8988T (cell line): ENCODE measurements at places on chromosomes 4 and X.

DNA sequence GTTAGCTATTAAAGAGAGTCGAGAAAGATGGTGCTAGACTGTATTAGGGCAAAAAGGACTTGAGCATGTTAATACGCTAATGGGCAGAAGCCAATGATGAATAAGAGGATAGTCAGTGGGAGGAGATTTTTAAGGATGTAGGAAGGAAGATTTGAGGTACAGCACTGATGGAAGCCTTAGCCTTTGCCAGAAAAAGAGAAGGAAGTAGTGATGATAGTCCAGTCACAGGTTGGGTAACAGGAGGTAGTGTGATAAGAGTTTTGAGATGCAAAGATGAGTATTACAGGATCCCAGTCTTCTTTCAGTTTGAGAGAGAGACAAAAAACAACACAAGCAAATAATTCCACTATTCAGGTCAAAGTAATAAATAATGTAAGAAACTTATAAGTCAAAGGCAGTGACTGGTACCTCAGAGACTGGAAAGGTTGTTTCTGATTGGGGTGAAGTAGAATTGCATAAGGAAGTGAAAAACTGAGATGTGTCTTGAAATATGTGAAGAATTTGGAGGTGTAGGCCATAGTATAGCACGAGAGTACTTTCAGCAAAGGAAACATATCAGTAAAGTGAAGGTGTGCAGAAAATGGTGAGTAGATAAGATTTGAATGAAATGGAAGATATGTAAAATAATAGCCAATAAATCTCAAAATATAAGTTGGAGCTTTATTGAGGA is 22.1 kb upstream of the NDNF start:
- DNase-seq, result no peak

DNA sequence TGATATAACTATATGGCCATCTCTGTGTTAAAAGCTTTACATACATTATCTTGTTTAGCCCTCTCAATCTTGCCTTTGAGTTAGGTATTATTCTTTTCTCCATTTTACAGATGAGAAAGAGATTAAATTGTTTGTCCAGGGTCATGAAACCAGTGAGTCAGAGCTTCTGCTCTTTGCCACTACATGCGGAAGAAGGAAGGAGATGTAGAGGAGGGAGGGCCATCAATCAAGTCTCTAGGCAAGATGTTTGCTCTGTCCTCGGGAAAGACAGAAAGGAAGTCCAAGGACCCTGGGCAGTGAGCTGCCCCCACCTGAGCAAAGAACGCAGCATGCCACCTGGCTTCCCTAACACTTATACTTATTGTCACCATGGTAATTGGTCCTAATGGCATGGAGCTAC is 133.7 kb upstream of the IL1RAPL2 start:
- no peak for DNase-seq

DNA sequence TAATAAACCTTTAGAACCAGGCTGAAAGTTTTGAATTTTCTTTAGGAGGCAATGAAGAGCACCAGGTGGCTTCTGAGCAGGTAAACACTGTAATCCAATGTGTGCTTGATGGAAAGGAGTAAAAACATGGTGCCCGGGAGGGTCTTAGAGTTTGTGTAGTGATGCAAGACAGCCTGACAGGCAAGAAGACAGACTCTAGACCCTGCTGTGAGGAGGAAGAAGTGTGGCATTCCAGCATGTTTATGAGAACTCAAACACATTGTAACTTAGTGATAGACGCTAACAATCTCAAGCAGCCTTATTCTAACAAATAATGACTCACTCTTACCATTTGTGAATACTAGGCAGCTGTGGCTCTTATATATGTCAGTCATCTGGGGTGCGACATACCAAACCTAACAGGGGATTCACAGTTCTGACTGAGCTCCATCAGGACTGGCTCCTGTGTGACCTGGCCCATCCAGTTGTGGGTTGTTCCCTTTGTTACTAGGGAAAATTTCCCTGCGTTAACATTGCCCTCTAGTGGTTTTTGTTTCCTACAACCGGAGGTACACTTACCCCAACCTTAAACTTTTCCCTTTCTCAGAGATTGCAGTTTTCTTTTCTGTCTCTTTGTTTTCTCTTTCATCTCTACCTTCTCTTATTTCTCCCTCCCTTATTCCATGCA is 53.8 kb downstream of the VSIG4 start:
- no peak for DNase-seq

- DNase-seq, result no peak
Measured at GRCh38 chr4:175129797-175130196, 211.6 kb downstream of the ADAM29 start.

DNA sequence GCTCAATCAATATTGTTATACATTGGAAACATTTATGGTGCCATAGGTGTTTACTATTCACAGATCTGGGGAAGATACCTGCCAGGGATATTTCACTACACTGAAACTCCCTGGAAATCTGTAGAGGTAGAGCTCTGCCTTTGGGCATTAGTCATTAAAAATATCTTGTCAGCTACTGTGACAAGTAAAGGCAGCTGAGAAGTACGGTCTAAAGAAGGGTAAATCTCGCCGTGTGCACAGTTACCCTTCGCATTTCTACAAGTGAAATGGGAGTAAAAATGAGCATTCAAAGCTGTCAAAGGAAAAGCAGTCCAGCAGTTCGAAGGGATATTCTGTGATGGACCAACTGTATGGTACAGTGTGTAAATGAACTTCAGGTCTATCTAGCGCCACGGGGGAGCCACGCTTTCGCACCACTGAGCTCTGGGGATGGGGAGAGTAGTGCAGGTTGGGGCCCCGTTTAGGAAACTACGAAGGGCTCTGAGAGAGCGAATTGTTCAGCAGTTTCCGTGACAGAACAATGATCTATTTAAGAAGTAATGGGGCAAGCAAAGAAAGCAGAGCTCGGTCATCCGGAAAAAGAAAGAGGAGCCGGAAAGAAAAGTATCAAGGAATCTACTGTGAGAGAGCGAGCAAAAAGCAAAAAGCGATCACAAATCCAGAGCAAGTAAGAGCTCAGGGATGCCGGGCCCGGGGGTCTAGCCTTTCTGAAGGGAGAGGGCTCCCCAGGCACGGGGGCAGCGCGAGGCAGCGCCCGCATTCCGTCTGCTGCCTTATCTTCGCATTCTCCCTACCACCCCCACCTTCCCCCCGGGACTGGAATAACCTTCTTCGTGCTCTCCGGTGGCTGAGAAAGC is 646 bp downstream of the TIGD4 start:
- no peak for DNase-seq

GRCh38 chr4:66567551-66567950 is 897.3 kb upstream of the EPHA5 start:
- no peak for DNase-seq

GRCh38 chr4:113584407-113585150 is 177.0 kb downstream of the CAMK2D start:
- no peak for DNase-seq

- no peak for DNase-seq
Measured at GRCh38 chr4:3521621-3522325, 10.4 kb downstream of the LRPAP1 start.

DNA sequence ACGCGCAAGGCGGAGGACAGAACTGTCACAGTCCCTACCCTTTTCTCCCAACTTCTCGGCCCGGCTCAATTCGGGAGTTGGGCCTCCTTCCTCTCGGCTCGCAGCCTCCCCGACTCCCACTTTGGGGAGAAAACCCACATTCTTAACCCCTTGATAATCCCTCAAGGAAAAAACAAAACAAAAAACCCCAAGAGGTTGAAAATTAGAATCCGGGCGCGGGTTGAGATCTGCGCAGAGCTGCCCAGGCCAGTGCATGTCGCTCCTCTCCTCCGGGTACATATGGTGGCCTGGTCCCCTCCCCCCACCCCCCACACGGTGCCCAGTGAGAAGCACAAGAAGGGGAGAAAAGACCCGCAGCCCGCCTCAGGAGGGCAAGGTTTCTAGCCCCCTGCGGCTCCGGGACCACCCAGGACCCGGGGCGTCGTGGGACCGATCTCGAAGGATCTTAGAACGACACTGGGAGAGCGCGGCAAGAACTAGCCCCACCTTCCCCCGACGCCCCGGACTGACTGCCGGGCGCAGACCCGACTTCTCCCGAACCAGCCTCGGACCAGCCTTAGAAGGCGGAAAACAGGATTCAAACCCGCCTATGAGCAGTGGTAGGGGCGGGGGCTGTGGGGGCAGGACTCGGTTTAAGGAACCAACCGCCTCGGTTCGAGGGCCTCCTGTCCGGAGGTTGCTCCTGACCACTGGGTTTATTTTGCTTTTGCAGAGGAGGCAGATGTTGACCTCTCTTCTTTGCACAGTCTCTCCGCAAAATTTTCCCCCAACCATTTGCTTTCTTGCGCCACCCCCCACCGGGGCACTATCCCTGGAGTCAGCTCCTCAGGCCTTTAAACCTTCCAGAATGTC is 2.5 kb upstream of the PDGFRA start:
- no peak for DNase-seq

DNA sequence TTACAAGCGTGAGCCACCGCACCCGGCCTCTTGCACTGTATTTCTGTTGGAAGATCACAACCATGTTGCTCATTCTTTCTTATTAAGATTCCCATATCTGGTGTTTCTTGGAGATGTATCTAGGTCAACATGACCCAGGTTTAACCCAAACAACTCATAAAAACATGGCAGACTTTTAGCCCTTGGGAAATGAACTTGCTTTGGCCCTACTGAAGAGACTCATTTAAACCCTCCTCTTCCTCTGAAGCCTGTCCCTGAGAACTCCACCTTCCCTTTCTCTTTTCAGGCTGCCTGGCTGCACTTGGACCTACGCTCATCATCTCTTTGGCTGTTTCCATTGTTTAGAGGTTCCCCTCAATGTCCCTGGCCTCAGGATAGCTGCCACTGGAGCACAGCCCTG is 22.8 kb upstream of the OPN1LW start:
- no peak for DNase-seq

DNA sequence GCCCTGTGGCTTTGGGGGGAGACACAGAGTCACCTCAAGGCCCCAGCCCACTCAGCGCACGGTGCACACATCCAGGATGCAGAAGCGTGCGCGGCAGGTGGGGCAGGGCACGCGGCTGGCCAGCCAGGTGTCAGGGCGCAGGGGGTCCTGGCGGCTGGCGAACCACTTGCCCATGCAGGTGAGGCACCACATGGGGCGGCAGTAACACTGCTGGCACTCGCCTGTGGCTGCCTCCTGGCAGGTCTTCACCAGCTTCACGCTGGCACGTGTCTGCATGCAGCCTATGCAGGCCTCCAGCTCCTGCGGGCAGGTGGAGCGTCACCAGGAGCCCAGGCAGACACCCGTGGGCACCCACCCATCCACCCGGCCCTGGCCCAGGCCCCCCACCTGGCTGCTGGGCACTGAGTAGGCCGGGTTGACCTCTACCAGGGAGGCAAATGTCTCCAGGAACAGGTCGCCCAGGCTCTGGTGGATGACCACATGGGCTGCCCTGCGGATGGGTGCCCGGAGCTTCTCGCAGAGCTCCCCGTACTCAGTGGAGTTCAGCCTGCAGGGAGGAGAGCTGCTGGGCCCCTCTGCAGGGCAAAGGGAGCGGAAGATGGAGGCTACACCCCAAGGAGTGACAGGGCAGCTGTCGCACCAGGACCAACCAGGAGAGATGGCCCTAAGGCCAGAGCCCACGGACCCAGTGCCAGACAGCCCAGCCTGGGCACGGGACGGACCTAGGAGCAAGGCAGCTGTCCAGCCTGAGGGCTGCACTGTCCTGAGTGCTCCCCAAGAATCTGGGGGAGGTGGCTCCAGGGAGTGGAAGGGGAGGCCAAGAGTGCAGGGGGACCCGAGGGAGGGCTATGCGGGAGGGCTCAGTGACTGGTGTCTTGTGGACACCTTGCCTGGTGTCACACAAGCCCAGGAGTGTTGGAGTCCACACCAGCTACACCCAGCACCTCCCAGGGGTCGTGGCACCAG is 3.7 kb downstream of the TMEM129 start:
- no peak for DNase-seq

- no peak for DNase-seq
Measured at GRCh38 chr4:39712819-39713607, 15.1 kb downstream of the UBE2K start.

DNA sequence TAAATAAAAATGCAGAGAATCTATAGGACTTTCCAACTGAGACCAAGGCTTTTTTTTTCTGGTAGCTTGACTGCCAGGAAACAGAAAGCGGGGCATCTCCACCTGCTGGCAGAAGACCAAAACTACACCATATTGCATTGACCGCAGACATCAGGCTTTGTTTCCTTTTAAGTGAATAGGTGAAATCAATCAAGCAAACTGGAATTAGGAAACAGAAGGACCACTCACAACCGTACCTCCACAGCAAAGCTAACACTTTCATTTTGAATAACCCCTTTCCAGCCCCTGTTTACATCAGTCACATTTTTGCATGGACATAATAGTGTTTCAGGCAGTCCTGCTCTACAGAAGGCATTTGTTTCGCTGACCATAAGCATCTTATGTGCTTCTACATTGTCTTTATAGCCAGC is 218.2 kb downstream of the IDS start:
- DNase-seq, result no peak

DNA sequence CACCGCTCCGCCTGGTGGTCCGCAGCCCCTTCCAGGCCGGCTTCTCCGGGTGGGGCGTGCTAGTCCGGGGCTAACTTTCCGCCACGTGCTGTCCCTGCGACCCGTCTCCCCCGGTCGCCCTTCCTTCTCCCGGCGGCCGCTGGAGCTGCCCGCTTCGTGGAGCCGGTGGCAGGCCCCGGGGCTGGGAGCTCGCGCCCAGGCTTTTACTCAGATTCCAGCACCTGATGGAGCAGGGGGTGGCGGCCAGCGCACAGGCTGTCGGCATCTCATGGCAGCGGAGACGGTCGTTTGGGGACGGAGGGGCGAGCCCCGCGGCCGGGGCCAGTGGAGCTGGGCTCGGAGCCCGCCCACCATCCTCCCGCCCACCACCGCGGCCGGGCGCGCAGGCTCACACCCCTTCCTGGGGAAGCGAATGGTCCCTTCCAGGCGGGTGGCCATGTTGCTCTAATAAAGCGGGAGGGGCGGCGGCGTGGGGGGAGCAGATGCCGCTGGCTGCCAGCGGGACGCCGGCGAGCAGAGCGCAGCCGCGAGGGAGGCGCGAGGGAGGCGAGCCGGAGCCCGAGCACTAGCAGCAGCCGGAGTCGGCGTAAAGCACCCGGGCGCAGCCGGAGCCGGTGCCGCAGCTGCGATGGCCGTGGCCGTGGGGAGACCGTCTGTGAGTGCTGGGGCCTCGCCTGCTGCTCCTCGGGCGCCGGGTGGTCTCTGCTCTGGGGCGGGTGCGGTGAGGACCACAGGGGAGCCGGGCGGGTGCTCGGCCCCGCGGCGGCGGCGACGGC is at the start of gene SEPTIN11:
Gene SEPTIN11, plus strand, starts transcription at position 477 of the 776 bp plus-strand sequence. Its CDS starts 152 bp downstream, at position 629.
- peak; percentile 79 for DNase-seq

DNA sequence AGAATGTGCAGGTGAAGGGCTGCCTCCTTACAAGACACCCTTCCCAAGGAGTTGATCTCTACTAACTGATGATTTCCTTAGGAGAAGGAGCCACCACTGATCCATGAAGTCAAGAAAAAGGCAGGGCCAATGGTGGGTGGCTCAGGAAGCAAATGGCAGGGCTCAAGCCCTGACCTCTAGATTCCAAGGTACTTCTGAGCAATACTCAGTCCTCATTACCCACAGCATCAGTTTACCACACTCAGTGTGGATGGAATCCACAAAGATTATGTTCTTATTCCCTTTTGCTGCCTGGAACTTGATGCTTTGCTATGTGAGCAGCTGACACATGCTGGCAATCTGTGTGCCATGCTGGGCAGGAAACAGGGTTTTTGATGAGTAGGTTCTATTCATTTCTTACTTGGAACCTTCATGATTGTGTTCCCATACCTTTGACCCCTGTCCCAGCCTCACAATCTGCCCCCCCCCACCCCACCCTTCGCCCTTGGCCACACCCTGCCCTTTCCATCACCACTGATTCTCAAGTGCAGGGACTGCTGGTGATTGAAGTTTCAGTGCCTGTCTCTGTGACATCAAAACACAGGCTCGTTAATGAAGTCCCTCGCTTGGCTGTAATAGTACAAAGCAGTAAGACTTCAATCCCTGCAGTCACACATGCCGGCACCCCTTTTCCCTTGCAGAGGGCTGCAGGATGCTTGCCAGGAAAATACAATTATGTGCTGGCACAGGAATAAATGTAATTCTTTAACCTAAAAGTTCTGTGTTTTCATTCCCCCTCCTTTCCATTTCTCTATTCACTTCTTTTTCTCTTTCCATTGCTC is 135.6 kb upstream of the GPC4 start:
- no peak for DNase-seq
